ENCODE measurements at places on chromosomes 7 and 10. TPM values are rescaled to one million over a fixed set of nuclear protein-coding genes. Genes with fewer than 3 reads are reported as not detected.

- no peaks in the 10 kb centered on the region for H3K36me3 ChIP-seq
- no peak overlapping the region for H3K27ac ChIP-seq
- no peak overlapping the region for H3K4me3 ChIP-seq
- DNase-seq, result no peak
Measured at GRCh38 chr7:36760856-36761762, 36.8 kb upstream of the AOAH start.

TMEM178B gene
- total RNA-seq, result 4.1 TPM

PON1 gene
- total RNA-seq, result not detected

GRCh38 chr10:132458586-132459300, 61.7 kb downstream of the PWWP2B start:
- H3K4me1 ChIP-seq, result no peaks in the 10 kb centered on the region
- no peak overlapping the region for H3K27ac ChIP-seq
- H3K36me3 ChIP-seq, result no peaks in the 10 kb centered on the region

DNA sequence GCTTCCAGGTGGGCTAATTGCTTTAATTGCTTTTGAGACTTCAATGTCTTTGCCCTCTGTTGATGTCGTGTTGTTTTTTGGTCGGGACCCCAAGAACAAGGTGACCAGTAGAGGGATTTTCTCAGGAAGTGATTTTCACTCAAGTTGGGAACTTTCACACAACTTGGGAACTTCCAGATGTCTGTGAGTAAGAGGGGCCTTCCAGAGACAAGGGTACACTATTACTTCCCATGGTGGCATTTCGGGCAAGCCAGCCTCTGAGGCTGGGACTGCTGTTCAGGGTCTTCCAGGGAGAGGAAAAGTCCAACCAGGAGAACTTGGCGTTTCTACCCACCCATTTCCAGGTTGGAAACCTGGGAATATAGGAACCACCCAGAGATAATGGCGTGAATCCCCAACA, 170.0 kb upstream of the CDCA7L start:
- H3K27ac ChIP-seq, result no peak overlapping the region
- H3K4me3 ChIP-seq, result no peak overlapping the region
- DNase-seq, result no peak
- no peaks in the 10 kb centered on the region for H3K27me3 ChIP-seq
- no peaks in the 10 kb centered on the region for H3K36me3 ChIP-seq
